ENCODE measurements at places on chromosomes 1 and 21.

GRCh38 chr1:92831762-92832536, at the start of gene RPL5:
TSS of gene RPL5 (plus strand) at chr1:92832040. CDS start at chr1:92832115, 75 bp downstream.
- DNase-seq, result peak; percentile 97

DNA sequence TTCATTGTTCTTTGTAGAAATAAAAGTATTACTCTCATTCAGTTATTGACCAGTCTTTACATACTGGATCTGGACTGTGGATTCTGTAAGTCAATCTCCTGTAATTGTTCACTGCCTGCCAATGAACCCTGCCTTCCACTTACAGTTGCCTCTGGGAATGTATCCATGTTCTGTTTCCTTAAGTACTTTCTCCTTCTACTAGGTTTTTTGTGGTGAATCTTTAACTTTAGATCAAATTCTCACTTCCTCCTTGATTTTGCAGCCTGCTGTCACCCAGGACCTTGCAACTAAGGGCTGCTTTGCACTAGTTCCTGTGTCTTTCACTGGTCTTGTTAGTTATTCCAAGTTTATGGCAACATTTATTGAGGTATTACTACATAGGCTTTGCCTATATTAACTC, 28.2 kb upstream of the ANKRD13C start:
- DNase-seq, result no peak

- no peak for DNase-seq
These were observed 11.5 kb downstream of the LRRN2 start for GRCh38 chr1:204673909-204674649.

DNA sequence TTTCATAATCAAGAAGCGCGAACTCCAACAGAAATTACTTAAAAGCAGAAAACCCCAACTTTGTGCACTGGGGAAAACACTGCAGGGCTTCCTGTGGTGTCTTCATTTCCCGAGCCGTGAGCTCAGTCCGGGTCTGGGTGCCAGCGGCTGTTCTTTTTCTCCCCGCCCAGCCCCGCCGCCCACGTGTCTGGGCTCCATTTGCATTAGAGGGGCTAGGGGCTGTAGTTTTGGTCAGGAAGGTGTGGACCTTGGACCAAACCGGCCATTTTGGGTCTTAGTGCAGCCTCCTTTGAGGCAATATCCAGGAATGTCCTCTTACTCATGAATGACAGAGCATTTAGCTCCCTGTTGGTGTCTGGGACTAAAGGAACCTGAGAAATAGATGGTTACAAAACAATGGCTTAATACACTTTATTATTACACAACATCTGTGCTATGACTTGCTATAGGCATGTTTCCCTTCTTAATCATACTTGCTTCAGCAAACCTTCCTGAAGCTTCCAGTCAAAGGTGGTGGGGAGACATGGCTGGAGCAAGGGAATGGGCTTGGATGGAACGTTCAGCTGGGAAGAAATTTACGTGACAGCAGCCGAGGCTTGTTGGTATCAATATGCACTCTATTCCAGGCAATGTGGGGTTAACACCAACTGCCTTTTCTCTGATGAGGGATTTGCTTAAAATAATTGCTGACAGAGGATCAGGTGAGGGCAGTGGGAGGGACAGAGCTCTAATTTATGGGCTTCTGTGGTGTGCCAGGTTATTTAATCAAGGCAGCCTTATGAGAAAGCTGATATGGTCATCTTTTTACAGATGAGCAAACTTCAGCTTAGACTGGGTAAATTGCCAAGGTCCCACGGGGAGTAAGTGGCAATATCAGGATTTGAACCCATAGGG, 1.1 kb downstream of the AGTRAP start:
- peak; percentile 16 for DNase-seq

DNA sequence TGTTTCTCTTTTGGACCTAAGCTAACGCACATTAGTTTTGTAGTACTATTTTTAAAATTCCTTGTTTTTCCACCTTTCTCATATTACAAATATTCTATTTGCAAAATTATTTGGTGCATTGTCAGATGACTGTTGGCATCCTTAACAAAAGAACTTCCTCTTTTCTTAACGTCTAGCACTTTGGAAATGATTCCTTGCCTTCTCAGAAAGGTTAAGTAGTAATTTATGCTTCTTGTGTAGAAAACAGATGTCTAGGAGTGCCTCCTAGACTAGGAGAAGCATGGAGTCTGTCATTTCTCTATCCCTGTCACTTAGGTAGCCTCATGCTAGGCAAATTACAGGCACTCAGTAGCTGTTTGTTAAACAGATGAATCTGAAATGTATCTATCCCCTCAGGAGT, 64.4 kb downstream of the HSPA13 start:
- no peak for DNase-seq

GRCh38 chr1:174871886-174872285, 127.9 kb upstream of the CACYBP start:
- no peak for DNase-seq

GRCh38 chr1:226355669-226356551, 46.9 kb upstream of the LIN9 start:
- no peak for DNase-seq

DNA sequence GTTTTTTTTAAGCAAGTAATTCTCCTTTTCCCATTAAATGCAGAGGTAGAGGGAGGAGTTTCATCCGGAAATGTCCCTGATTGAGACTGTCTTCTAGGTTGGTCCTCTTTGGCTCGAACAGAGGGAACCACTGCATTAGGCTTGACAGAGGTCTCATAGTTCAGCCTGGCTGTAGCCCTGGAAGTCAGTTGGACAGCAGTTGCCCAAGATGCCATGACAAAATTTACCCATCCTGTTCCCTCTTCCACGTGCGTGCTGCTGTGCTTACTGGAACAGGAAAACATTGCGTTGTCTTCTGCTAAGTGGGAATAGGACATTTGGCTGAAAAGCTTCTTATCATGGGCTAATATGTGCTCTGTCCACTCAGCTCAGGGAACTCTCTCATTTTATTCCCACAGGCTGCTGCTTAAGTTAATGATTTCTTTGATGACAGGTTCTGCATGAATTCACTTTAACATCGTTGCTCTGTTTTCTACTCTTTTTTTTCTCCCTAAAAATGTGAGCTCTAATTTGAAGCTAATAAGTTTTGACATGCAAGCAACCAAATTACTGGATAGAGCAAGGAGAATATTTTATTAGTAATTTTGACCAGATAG, 18.0 kb downstream of the KCNK1 start:
- DNase-seq, result no peak

DNA sequence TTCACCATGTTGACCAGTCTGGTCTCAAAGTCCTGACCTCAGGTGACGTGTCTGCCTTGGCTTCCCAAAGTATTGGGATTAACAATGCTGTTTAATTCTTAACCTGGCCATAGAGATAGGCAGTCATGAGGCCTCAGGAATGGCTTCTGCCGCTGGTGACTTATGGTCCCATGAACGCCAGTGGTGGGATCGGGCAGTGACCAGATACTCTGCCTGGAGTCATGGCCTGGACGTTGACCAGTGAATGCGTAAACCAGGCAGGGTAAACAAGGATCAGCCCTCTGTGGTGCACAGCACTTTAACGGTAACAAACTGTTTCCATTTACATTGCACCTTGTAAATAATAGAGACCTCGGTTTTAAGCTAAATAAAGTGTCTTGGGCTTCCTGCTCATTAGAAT, 23.0 kb downstream of the MTARC1 start:
- DNase-seq, result no peak

- DNase-seq, result no peak
These were observed 129.2 kb downstream of the ADAMTS1 start for GRCh38 chr21:26715878-26716506.

DNA sequence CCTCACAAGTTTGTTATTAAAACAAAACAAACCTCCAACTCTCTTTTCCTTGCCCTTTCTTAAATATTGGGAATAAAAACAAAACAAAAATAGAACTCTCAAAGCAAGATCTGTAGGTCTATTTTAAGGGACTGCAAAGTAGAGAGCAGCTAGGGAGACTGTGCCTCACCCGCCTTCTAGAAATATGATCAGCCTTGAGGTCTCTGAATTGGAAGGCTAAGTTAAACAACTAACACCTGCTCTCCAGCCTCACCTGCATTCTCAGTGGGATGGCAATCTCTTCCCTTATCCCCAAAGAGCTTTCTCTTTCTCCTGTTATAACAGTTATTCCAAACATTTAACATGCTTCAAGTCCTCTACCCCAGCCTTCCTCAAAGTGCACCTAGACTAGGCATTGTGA, 75.5 kb upstream of the TNR start:
- no peak for DNase-seq

GRCh38 chr1:151714820-151715725, 1.5 kb downstream of the CELF3 start:
- DNase-seq, result no peak

Data from CD4-positive, alpha-beta T cell (primary cell).